Thymus (tissue), 14 donors: ENCODE measurements at places on chromosomes 1 and 21. TPM values are rescaled to one million over a fixed set of nuclear protein-coding genes. Genes with fewer than 3 reads are reported as not detected.

GRCh38 chr1:36024847-36025246 is 59.0 kb upstream of the TEKT2 start:
- DNase-seq, result no peak

DNA sequence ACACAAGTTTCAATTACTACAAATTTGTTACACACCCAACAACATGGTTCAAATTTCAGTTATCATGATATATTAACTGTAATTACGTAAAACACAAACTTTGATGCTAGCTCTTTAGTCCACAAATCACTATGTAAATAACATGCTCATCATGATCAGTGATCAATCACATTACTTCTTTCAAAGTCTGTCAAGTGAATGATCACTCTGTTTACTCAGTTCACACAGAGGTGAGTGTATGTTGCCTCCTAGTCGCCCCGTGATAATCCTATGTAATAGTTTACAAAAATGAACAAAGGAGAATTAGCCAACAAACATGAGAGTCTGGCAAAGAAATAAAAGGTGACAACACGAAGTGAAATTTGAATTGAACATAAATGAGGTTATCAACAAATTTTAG is 14.3 kb downstream of the EDEM3 start:
- no peak for DNase-seq

DNA sequence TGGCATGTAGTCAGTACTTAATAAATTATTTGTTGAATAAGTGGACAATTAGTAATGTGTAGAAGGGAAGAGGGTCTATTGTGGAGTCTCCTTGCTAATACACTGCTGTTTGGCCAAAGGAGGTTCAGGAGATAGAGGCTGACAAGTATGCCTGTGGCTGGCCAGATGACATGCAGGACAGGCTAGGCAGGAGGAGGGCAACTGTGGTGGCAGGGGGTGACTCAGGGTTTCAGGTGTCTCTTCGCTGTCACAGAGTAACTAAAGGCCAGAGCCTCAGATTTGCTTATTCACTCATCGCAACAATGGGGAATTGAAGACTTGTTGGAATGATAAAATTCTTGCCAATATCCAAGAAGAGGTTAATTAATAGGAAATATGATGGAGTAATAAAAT is 33.1 kb downstream of the THRAP3 start:
- DNase-seq, result no peak

The HAO2 gene
- total RNA-seq, result 5.8 TPM

The ZNF683 gene
- total RNA-seq, result 0.57 TPM

The LGR6 gene
- 0.05 TPM for total RNA-seq
